KG1 (cell line): ENCODE measurements at places on chromosomes 2 and 18.

DNA sequence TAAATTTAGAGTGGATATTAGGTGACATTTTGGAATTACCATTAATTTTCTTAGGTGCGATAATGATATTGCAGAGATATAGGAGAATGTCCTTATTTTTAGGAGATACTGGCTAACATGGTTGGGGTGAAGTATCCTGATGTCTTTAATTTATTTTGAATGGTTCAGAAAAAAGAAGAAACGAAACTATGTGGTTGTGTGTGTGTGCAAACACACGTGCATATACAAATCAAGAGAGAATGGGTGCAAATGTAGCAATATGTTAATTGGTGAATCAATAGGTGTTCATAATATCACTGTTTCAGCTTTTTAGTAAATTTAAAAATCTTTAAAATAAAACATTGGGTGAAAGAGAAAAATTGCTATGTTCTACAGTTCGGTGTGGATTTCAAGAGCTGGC lies 140.9 kb downstream of the DIS3L2 start:
- DNase-seq, result no peak

GRCh38 chr18:50372743-50373142 lies 2.1 kb upstream of the SKA1 start:
- no peak for DNase-seq

DNA sequence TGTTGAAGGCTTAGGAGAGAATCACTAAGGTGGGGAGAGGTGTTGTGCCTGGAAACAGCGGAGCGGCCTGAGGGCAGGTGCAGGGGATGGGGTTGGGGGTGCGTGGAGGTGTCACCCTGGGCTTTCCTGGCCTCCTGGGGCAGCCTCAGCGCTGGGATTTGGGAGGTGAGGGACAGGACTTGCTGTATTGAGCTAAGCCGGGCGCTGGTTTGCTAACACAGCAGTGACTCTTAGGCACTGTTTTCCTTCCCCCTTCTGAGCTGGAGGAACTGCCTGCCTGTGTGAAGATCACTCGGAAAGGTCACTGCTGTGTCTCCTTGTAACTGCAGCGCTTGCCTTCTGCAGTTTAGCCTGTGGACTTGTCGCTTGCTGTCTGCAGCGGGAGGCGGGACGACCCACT lies 21.2 kb downstream of the PRELID3A start:
- DNase-seq, result no peak

DNA sequence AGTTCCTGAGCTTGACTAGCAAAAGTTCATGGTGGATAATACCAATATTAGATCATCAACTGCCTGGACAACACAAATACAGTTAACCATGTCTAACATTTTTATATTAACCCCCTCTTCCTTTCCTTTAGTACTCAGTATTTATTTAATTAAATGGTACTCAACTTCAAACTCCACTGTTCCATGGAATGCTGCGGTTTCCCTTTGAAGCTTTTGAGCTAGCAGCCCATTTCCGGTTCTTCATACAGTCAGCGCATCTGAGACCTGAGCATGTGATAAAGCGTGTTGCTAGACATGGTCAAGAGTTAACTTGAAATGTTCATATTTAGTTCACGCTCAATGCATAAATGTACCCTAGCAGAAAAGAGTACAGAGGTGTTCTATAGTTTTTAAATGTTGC lies 278.4 kb downstream of the ALPK2 start:
- DNase-seq, result no peak
